ENCODE measurements at places on chromosomes 6 and 20. TPM values are rescaled to one million over a fixed set of nuclear protein-coding genes. Genes with fewer than 3 reads are reported as not detected.

TAF11 gene
- total RNA-seq = 21.5 TPM

DNA sequence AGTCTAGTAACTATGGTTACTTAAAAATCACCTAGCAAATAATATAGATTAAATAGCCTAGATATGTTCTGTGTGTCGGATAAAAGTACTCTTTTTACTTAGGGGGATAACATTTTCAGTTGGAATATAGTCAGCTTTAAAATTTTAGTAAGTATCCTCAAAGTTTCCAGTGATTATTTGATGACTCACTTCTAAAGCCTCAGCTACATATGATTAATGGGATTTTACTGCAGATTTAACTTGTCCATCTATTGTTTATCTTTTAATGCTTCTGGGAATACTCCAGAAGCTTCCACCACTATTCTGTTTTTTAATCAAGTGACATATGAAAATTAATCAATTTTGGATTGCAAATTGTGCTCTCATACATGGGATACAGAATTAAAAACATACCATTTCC lies 8.7 kb upstream of the TENT5A start:
- no peaks in the 10 kb centered on the region for H3K27me3 ChIP-seq
- no peak for DNase-seq
- no peak overlapping the region for H3K27ac ChIP-seq
- no peaks in the 10 kb centered on the region for H3K4me1 ChIP-seq
- H3K4me3 ChIP-seq = no peak overlapping the region
- no peaks in the 10 kb centered on the region for H3K36me3 ChIP-seq

DNA sequence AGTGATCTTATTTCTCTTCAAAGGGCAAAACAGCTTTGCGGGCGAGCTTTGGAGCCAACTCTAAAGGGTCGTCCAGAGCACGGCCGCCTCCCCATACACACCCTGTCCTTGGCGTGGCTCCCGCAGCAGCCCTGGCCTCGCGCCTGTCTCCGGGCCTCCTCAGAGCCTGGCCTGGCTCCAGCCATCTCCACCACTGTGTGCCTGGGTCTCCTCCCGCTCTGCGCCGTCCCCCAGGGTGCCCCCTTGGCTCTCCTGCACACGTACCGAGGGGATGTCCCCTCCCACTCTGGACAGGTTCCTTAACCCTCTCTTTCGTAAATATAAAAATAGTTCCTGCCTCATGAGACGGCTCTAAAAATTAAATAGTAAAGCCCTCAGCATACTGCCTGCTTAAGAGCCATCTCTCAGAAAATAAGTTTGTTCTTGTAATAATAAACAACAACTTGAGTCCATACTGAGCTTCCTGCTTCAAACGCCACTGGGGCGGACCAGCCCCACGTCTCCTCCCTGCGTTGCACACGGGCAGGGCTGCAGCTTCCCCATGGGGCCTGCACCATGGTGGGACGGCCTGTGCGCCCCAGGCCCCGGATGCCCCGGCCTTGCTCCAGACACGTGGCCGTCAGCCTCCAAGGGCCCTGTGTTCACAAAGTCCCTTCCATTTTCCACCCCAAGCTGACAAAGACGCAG lies 226.2 kb downstream of the TTLL2 start:
- H3K4me1 ChIP-seq = no peaks in the 10 kb centered on the region
- peak; percentile 87 for DNase-seq
- H3K4me3 ChIP-seq = no peak overlapping the region
- H3K27me3 ChIP-seq = no peaks in the 10 kb centered on the region

STMND1 gene
- total RNA-seq = not detected

DNA sequence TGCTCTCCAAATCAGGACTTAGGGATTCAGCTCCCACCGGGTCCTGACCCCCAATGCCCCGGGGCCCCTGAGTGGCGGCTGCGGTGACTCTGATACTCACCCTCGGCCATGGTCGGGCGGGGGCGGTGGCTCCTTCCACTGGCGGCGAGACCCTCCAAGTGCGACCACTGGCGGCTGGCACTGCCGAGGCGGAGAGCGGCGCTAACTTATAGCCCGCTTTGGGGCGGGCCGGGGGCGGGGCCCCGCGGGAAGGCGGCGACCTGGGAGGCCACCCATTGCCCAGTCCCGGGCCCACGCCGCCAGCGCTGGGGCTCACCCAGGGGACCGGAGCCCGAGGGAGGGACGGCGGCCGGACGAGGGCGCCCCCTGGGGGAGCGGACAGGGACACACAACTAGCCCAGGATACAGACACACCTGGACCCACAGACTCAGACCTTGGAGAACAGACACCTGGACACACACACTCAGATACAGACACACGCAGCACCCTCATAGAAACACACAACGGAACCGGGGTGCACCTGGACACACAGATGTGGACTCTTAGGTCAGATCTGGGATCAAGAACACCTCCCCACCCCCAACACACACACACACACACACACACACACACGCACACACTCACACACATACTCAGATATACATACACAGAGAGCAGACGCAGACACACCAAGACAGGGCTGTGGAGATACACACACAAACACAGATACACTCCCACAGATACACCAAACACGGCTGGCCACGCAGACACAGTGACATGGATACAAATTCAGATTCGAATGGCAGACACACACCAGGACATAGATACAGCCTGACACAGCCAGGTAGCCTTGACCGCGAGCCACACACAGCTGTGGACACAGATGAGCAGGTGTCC lies at the start of gene TGM2:
Gene TGM2, minus strand, starts transcription at position 182 of the 877 bp plus-strand sequence. Its CDS starts 72 bp downstream, at position 110.
- peak; percentile 89 for DNase-seq
- H3K36me3 ChIP-seq = no peaks in the 10 kb centered on the region
- peak within 1 kb of the TSS; percentile 38 for H3K4me3 ChIP-seq
- H3K27ac ChIP-seq = no peak within 1 kb of the TSS
- no peaks in the 10 kb centered on the region for H3K4me1 ChIP-seq
- no peaks in the 10 kb centered on the region for H3K27me3 ChIP-seq

DNA sequence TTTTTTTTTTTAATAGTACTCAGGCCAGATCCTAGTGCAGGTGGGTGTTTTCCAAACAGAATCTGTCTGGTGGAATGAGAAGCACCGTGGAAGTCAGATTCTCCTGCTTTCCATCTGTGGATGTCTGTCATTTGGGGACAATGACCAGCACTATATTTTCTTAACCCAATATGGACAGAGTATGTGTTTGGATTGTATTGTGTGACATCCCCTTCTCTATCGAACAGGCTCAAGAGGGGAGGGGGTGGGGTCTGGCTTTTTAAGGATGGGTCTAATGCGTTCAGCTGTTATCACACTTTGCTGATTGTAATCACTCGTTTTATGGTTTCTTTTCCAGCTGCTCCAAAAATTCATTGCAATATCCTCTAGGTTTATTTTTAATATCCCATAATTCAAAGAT lies 197.5 kb upstream of the CEP162 start:
- H3K36me3 ChIP-seq = no peaks in the 10 kb centered on the region
- H3K4me1 ChIP-seq = no peaks in the 10 kb centered on the region
- no peak overlapping the region for H3K4me3 ChIP-seq
- no peak overlapping the region for H3K27ac ChIP-seq

- H3K27me3 ChIP-seq = no peaks in the 10 kb centered on the region
- no peak for DNase-seq
- H3K4me3 ChIP-seq = no peak overlapping the region
- H3K27ac ChIP-seq = no peak overlapping the region
- H3K36me3 ChIP-seq = no peaks in the 10 kb centered on the region
These were observed 81.2 kb downstream of the PDE7B start for GRCh38 chr6:135932651-135933050.

CST4 gene
- not detected for total RNA-seq

DNA sequence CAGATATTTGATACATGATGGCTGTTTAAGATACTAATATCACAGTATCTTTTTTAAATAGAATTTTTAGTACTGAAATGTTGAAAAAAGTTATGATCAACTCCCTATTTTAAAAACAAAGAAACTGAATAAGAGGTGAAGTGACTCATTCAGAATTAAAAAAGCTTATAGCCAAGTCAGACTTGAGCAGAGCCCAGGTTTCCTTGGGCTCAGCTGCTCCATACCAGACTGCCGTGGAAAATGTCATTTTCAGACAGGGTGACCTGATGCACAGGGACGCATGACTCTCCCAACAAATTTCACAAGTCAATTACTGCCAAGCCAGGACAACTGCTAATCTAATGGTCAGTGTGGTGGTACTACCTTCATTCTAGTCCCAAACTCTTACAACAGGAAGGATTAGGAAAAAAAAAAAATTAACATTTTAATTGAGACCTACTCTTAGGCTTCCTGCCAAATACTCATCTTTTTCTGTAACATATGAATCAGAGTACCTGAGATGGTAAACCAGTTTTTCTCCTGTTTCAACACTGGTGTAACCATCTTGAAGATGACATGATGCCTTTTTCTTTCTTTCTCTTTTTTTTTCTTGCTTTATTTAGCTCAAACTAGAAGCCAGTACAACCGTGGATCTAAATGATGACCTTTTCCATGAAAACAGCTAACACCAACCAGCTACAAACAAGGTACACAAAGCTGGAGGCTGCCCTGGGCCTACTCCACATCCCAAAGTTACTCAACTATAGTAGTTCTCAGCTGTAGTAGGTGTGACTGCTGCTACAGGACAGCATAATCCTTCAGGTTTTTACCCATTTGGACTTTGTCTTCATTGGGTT lies 30.5 kb downstream of the SLC22A23 start:
- no peak for DNase-seq
- H3K4me3 ChIP-seq = no peak overlapping the region
- H3K27me3 ChIP-seq = no peaks in the 10 kb centered on the region
- H3K36me3 ChIP-seq = no peaks in the 10 kb centered on the region

DNA sequence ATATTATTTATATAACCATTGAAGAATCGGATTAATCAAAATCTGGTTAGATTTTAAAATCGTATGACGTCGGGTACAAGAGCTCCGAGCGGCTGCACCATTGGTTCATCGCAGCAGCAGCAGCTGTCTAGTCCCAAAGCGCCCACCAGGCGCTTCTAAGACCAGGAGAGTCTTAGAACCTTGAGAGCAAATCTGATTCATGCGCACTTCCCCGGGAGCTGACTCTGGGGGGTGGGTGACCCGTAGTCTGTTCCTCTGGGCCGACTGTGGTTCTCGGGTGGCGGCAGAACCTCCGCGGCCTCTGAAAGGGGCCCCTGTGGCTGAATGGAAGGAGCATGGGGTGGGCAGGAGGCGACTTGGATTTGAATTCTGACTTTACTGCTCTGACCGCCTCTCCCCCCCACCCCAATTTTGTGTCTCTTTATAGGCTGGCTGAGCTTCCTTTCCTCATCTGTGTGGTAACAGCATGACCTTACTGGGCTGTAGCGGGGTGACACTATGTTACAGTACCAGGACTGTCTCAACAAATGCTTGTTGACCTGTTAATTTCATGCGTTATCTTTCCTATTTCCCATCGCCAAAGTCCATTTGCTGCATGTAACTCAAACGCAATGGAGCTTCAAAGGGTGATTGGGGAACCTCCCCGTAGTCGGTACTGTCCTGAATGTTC lies 119.7 kb downstream of the RTN4IP1 start:
- no peak for DNase-seq
- no peaks in the 10 kb centered on the region for H3K36me3 ChIP-seq
- H3K27ac ChIP-seq = no peak overlapping the region
- H3K4me1 ChIP-seq = peaks cover 1% of the 10 kb centered on the region
- H3K4me3 ChIP-seq = no peak overlapping the region

GRCh38 chr6:152173957-152174356 lies 366.5 kb downstream of the ESR1 start:
- H3K4me3 ChIP-seq = no peak overlapping the region
- no peaks in the 10 kb centered on the region for H3K4me1 ChIP-seq
- peaks cover 9% of the 10 kb centered on the region for H3K36me3 ChIP-seq

SLA2 gene
- total RNA-seq = 1.0 TPM

PSORS1C2 gene
- total RNA-seq = not detected

- H3K27me3 ChIP-seq = no peaks in the 10 kb centered on the region
- no peak for DNase-seq
- H3K4me3 ChIP-seq = no peak overlapping the region
- H3K4me1 ChIP-seq = peaks cover 5% of the 10 kb centered on the region
- H3K27ac ChIP-seq = no peak overlapping the region
These were observed 35.5 kb upstream of the SUMO4 start for GRCh38 chr6:149364557-149364956.

GRCh38 chr6:130908188-130908587 lies 81.0 kb downstream of the SMLR1 start:
- H3K27me3 ChIP-seq = no peaks in the 10 kb centered on the region
- H3K27ac ChIP-seq = no peak overlapping the region
- no peak overlapping the region for H3K4me3 ChIP-seq
- no peaks in the 10 kb centered on the region for H3K36me3 ChIP-seq

TBP gene
- total RNA-seq = 15.3 TPM

DNA sequence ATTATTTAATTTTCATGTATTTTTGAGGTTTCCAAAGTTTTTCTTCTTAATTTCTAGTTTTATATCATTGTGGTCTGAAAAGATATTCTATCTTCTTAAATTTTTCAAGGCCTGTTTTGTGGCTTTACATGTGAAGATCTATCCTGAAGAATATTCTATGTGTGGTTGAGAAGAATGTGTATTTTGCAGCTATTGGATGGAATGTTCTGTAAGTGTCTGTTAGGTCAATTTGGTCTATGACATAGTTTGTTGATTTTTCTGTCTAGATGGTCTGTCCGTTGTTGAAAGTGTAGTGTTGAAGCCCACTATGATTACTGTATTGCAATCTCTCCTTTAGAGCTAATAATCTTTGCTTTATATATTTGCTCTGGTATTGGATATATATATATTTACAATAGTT lies 125.7 kb downstream of the CRYBG1 start:
- no peaks in the 10 kb centered on the region for H3K4me1 ChIP-seq
- no peaks in the 10 kb centered on the region for H3K27me3 ChIP-seq
- H3K27ac ChIP-seq = no peak overlapping the region
- H3K4me3 ChIP-seq = no peak overlapping the region
- H3K36me3 ChIP-seq = no peaks in the 10 kb centered on the region
- no peak for DNase-seq

DNA sequence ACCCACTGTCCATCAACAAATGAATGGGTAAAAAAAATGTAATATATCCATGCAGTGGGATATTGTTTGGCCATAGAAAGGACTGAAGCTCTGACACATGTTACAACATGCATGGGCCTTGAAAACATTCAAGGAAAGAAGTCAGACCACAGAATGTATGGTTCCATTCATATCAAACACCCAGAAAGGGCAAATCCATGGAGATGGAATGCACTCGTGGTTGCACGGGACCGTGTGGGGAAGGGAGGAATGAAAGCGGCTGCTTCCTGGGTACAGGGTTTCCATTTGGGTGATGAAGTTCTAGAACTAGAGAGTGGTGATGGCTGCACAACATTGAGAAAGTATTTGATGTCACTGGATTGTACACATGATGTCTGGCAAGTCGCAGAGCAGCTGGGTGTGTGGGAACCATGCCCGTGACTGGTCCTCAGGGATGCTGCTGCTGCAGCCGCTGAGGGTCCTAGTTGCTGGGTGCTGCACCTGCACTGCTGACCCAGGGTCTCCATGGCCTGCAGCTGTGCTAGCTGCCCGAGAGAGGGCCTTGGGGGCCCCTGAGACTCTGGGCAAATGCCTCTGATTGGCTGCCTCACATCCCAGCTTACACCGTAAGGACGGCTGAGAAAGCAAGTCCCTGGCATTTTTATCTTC lies 220.3 kb downstream of the NRN1 start:
- no peaks in the 10 kb centered on the region for H3K27me3 ChIP-seq
- no peak for DNase-seq
- H3K36me3 ChIP-seq = no peaks in the 10 kb centered on the region

CDSN gene
- total RNA-seq = not detected
